ENCODE measurements at places on chromosomes 2 and 18. TPM values are rescaled to one million over a fixed set of nuclear protein-coding genes. Genes with fewer than 3 reads are reported as not detected.

The MEIS1 gene
- total RNA-seq, result 306 TPM

The INHA gene
- total RNA-seq, result 1.7 TPM

The RNF144A gene
- 40.2 TPM for total RNA-seq

The TM4SF20 gene
- not detected for total RNA-seq

The BMPR2 gene
- 36.7 TPM for total RNA-seq

The VIT gene
- total RNA-seq, result not detected

The CCBE1 gene
- total RNA-seq, result 1.1 TPM

The GALNT5 gene
- total RNA-seq, result 1.2 TPM

The FAM237A gene
- not detected for total RNA-seq

The BCL11A gene
- total RNA-seq, result 47.9 TPM

The GAL3ST2 gene
- total RNA-seq, result 0.51 TPM

The EPB41L5 gene
- total RNA-seq, result 77.8 TPM

The DSG1 gene
- total RNA-seq, result not detected

The ANKRD12 gene
- total RNA-seq, result 45.7 TPM

The LYG1 gene
- 3.3 TPM for total RNA-seq

The TUBA3E gene
- not detected for total RNA-seq

The PCARE gene
- total RNA-seq, result not detected

The KRTCAP3 gene
- total RNA-seq, result 15.4 TPM

The DSEL gene
- 5.9 TPM for total RNA-seq

The CAPN14 gene
- total RNA-seq, result 0.50 TPM

The CCDC74A gene
- total RNA-seq, result 11.8 TPM

Measured in progenitor cell of endocrine pancreas (in vitro differentiated cells).